HFF-Myc (cell line): ENCODE measurements at places on chromosomes 4 and X.

DNA sequence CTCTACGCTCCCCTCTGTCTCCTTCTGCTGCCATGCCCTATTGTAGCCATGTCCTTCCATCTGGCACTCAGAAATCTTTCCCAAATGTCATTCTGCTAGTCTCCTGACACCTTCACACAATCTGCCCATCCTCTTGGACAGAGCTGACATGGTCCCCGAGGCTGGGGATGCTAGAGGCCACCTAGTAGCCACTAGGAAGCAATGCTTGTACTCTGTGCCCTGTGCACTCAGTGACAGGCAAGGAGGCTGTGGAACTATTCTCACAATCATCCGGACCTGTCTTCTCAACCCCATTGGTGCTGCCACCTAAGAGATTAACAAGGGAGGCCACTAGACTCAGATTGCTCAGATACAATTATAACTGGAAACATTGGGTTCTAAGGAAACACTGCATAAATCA lies 112.6 kb upstream of the TMEM164 start:
- no peak for DNase-seq

- no peak for DNase-seq
Observed at GRCh38 chr4:23504083-23504482, 385.8 kb downstream of the PPARGC1A start.

- DNase-seq: no peak
Observed at GRCh38 chrX:435536-436122, 48.9 kb upstream of the PPP2R3B start.

- no peak for DNase-seq
Observed at GRCh38 chrX:19214311-19214710, 92.0 kb upstream of the ADGRG2 start.

- DNase-seq: no peak
Observed at GRCh38 chrX:71060127-71060526, 8.0 kb downstream of the SNX12 start.

- DNase-seq: no peak
Observed at GRCh38 chr4:56288663-56289062, 98.6 kb downstream of the AASDH start.

GRCh38 chr4:153257991-153258390 lies 53.7 kb downstream of the TRIM2 start:
- no peak for DNase-seq

DNA sequence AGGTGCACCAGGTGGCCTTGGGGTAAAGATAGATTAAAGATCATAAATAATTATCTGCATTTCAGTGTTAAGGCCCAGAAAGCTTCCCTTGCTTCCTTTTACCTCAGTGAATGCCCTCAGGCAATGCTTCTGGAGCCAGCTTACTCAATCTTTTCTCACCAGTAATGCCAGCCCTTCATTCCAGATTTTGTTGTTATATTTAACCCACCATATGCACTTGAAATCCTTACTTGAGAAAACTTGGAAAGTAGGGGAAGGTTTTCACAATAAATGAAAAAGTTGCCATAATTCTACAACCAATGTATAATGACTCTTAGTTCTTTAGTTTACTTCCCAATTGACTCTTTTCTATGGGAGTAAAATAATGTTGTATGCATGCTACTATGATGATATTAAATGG lies 17.1 kb upstream of the PBDC1 start:
- no peak for DNase-seq

DNA sequence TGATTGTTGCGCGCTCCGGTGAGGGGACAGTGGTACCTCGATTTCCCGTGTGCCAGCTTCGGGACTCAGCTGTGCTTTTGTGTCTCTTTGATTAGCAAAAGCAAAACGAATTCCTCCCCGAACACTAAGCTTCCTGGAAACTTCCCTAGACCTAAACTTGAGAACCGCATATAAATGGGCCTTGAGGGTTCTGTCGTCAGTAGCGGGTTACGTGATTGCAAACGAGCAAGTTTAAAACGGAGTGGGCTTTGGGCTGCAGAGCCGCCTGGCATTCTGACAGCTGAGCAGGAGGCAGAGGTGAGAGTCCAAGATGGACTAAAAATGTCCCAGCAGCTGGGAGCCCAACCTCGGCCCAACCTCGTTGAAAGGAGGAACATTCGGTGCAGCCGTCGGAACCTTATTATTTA lies 1.2 kb upstream of the TAPT1 start:
- no peak for DNase-seq

- DNase-seq: no peak
Observed at GRCh38 chrX:1385253-1386223, 6.4 kb downstream of the SLC25A6 start.

- DNase-seq: no peak
Observed at GRCh38 chrX:31993637-31994036, 921.8 kb upstream of the FTHL17 start.

DNA sequence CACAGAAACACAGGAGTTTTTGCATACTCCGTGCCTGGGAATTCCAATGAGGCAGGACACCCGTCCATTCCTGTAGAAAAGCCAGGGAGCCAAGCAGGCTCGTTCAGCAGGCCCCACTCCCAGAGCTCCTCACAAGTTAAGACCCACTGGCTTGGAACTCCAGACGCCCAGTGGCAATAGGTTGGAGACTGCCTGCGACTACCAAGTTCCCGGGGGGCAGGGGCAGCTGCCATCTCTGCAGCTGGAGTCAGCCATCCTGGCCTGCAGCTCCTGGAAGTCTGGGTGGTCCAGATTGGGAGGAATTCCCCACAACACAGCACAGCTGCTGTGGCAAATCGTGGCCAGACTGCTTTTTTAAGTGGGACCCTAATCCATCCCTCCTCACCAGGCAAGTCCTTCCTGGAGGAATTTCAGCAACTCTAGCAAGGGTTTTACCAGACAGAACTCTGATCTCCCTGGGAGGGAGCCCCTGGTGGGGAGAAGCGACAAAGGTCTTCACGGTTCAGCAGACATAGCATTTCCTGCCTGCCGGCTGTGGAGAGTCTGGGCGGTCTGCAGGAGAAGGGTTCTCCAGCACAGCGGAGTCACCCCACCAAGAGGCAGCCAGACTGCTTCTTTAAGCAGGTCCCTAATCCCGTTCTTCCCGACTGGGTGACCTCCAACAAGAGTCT lies 231.9 kb downstream of the STPG2 start:
- no peak for DNase-seq
